Large intestine (tissue), 12 donors: ENCODE measurements at places on chromosomes 13 and 19. TPM values are rescaled to one million over a fixed set of nuclear protein-coding genes. Genes with fewer than 3 reads are reported as not detected.

- H3K27ac ChIP-seq, result no peak overlapping the region
- no peaks in the 10 kb centered on the region for H3K36me3 ChIP-seq
- H3K4me1 ChIP-seq, result no peaks in the 10 kb centered on the region
- no peak for DNase-seq
These were observed 175.3 kb downstream of the ZIC5 start for GRCh38 chr13:99796175-99796819.

The FBXO27 gene
- 13.5 TPM for polyA plus RNA-seq

GRCh38 chr13:95115525-95115924, 185.7 kb downstream of the ABCC4 start:
- peak; percentile 46 for DNase-seq
- peaks cover 1% of the 10 kb centered on the region for H3K36me3 ChIP-seq
- H3K4me1 ChIP-seq, result no peaks in the 10 kb centered on the region
- no peaks in the 10 kb centered on the region for H3K27me3 ChIP-seq
- no peak overlapping the region for H3K27ac ChIP-seq

DNA sequence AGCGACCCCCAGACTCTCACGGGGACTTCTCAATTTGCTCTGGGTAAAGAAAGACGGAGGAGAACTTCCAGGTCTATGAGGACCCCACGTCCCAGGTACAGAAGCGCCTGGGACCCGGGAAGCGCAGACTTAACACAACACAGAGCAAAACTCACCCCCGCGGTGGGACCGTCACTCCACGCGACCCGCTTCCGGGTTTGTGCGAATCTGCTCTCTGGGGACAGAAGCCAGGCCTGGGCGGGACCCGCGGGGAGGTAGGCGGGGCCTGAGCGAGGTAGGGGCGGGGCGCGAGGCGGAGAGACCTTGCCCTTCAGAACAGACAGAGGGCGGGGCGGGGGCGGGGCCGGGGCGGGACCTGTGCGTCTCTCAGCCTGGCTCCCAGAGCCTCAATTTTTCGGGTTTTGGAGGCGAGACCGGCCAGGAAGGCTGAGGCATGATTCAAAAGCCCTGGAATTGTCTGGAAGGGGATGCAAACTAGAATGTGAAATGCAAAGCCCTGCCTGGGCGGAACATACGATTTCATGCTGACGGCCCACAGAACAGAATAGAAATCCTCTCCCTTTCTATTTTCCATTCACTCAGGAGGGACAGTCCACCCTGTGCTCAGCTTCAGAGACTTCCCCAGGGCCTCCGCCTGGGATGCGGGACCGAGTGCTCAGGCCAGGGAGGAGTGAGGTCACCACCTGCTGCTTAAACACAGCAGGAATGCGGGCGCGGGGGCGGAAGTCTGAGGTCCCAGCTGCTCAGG, 19.3 kb upstream of the ZNF888 start:
- peak overlapping the region; percentile 81 for H3K4me3 ChIP-seq
- DNase-seq, result peak; percentile 88
- peaks cover 11% of the 10 kb centered on the region for H3K4me1 ChIP-seq
- no peaks in the 10 kb centered on the region for H3K36me3 ChIP-seq
- H3K27ac ChIP-seq, result peak overlapping the region; percentile 82
- H3K27me3 ChIP-seq, result no peaks in the 10 kb centered on the region

DNA sequence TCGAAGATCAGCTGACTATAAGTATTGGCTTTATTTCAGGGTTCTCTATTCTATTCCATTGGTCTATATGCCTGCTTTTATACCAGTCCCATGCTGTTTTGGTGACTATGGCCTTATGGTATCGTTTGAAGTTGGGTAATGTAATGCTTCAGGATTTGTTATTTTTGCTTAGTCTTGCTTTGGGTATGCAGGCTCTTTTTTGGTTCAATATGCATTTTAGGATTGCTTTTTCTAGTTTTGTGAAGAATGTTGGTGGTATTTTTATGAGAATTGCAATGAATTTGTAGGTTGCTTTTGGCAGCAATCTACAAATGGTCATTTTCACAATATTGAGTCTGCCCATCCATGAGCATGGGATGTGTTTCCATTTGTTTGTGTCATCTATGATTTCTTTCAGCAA, 951.9 kb upstream of the SLITRK1 start:
- no peak overlapping the region for H3K27ac ChIP-seq
- no peaks in the 10 kb centered on the region for H3K36me3 ChIP-seq
- H3K4me3 ChIP-seq, result no peak overlapping the region
- no peaks in the 10 kb centered on the region for H3K4me1 ChIP-seq

- no peaks in the 10 kb centered on the region for H3K36me3 ChIP-seq
- H3K4me3 ChIP-seq, result no peak overlapping the region
- no peaks in the 10 kb centered on the region for H3K4me1 ChIP-seq
- peak; percentile 20 for DNase-seq
These were observed 52.8 kb downstream of the TNFSF13B start for GRCh38 chr13:108322206-108322824.

The ZNF154 gene
- polyA plus RNA-seq, result 20.3 TPM

The TINCR gene
- 0.58 TPM for polyA plus RNA-seq

The SLITRK6 gene
- polyA plus RNA-seq, result 26.7 TPM

- DNase-seq, result peak; percentile 97
- peaks cover 12% of the 10 kb centered on the region for H3K36me3 ChIP-seq
- peaks cover 39% of the 10 kb centered on the region for H3K4me1 ChIP-seq
These were observed 2.7 kb downstream of the B3GNT3 start for GRCh38 chr19:17797424-17798201.

The SLC1A6 gene
- 0.31 TPM for polyA plus RNA-seq

DNA sequence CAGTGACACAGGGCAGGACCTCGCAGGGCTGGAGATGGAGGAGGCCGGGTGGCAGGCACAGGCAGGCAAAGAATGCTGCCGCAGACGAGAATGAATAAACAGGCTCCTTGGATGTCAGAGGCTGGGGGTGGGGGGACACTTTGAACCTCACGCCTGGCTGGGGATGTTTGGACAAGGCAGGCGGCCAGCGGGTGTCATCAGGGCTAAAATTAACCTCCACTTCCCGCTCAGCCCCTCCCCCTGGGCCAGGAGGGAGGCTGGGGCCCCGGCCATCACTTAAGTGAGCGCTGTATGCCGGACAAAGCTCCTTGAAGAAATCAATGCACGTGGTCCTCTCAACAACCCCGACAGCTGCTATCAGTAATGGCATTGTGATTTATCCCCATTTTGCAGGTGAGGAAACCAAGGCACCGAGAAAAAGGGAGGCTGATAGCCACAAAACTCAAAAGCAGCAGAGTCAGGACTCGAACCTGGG, 10.3 kb upstream of the FUT5 start:
- peaks cover 12% of the 10 kb centered on the region for H3K4me1 ChIP-seq
- peak overlapping the region; percentile 36 for H3K27ac ChIP-seq
- no peaks in the 10 kb centered on the region for H3K36me3 ChIP-seq
- H3K27me3 ChIP-seq, result peaks cover 9% of the 10 kb centered on the region

DNA sequence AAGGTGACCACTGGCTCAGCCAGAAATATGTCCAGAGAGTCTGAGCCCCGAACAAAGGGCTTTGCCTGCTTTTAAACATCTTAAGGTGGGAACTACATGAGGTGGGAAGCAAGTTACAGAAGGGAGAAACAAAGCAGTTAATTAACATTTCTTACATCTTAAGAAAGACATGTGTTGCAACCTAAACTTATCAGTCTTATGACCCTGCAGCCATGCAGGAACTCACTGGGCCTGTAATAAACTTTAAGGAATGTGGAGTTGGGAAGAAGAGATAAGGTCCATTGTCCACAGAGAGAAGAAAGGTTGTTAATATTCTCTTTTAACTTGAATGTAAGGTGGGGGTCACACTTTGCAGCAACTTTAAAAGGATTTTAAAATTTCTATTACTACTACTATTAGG, 46.8 kb upstream of the CYP2A7 start:
- peak overlapping the region; percentile 79 for H3K27ac ChIP-seq
- DNase-seq, result peak; percentile 74
